ENCODE measurements at places on chromosomes 16 and 17.
A peak's percentile ranks its signal among the peaks of the same experiment; 100 is the strongest.

DNA sequence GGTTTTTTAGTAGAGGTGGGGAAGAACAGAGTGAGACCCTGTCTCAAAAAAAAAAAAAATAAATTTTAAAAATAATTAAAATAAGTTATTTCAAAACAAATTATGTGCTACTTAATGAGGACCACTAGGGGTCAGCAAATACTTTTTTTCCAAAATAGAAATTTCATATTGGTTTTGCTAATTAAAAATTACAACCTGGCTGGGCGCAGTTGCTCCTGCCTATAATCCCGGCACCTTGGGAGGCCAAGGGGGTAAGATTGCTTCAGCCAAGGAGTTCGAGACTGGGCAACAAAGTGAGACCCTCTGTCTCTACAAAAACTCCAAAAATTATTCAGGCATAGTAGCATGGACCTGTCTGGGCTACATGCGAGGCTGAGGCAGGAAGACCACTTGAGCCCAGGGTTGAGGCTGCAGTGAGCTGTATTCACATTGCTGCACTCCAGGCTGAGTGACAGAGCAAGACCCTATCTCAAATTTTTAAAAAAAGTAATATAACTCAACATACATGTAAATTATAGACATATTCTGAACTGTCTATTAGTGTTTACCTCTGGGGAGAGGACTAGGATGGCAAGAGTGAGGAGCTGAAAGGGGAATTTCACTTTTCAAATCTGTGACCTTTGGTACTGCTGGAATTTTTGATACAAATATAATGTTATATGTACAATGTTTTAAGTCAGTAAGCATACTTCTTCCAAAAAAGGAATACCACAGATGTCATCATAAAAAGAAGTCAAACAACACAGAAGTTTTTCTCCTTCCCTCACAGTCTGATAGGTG lies 8.1 kb downstream of the MEIOB start:
- peak; percentile 50 for DNase-seq

DNA sequence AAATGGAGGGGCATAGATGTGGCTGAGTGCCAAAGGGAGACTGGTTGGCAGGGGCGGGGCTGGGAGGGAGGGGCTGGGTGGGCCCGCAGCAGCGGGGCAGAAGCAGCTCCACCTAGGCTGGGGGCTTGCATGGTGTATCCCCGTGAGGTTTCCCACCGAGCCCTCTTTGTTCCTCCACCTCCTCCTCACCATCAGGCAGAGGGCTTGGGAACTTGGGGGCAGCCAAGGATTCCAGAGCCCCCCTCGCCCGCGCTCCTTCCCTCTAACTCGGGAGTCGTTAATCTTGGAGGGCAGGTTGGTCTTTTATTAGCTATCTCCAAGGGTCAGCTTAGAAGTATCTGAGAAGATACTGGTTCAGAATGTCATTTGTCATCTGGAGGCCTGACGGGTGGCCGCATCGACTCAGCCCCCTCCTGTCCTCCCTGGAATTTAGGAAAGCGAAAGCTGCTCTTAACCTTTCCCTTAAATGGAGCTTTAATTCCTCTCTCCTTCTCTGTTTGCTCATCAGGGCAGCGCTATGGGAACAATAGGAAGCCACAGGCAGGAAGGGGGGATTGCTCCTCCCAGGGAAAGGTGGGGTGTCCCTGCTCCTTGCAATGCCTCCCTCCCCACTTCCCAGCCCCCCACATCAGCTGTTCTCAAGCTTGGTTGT lies 274.3 kb upstream of the XYLT1 start:
- no peak for DNase-seq

DNA sequence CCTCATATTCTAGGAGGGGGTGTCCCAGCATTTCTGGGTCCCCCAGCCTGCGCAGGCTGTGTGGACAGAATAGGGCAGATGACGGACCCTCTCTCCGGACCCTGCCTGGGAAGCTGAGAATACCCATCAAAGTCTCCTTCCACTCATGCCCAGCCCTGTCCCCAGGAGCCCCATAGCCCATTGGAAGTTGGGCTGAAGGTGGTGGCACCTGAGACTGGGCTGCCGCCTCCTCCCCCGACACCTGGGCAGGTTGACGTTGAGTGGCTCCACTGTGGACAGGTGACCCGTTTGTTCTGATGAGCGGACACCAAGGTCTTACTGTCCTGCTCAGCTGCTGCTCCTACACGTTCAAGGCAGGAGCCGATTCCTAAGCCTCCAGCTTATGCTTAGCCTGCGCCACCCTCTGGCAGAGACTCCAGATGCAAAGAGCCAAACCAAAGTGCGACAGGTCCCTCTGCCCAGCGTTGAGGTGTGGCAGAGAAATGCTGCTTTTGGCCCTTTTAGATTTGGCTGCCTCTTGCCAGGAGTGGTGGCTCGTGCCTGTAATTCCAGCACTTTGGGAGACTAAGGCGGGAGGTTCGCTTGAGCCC lies 11.6 kb downstream of the STH start:
- no peak for DNase-seq

GRCh38 chr17:77783991-77784820 lies 174.3 kb upstream of the TNRC6C start:
- DNase-seq = no peak

DNA sequence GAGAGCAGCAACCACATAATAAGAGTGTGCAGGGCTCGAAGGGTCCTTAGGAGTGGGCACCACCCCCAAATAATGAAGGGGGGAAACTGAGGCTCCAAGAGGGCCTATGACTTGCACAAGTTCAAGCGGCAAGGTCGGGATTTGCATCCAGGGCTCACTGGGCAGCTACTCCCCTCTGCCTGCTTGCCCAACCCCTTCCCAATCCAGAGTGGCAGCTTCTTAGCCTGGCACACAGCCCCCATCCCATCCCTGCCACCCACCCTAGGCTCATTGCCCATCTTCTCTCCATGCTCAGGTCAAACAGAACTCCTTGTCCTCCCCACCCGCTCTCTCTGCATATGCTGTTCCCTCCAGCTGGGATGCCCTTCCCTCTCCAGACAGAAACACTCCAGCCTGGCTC lies 2.4 kb downstream of the SPPL2C start:
- DNase-seq = no peak

- no peak for DNase-seq
Observed at GRCh38 chr16:80459966-80460365, 80.8 kb upstream of the DYNLRB2 start.

DNA sequence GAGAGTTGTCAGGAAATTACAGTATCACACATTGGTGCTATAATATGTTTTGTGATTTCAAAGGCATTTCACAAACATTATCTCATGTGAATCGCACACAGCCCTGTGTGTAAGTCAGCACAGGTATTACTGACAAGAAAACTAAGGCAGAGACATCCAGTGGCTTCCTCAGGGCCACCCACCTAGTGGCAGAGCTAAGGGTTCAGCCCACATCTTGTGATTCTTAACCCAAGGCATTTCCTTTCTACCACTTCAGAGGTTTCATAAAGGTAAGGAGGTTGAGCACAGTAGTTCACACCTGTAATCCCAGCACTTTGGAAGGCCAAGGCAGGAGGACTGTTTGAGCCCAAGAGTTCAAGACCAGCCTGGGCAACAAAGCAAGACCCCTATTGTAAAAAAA lies 58.2 kb downstream of the STX8 start:
- no peak for DNase-seq

DNA sequence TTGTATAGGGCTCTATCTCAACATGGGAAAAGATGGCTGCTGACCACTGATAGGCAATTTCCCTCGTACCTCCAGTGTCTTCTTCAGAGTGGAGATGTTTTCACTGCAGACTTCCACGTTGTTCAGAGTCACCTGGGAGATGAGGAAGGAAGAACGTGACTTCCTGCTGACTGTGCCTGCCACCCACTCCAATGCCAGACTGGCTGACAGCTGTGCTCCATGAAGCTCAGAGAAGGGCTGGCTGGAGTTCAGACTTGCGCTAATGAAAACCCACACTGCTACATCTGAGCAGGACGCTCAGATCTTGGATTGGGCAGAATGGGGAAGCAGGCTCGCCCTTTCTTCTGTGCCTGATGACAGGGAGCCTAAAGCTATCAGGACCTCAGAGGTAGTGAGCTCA lies 33.1 kb downstream of the COG4 start:
- no peak for DNase-seq

GRCh38 chr16:86211800-86212199 lies 298.5 kb upstream of the FOXF1 start:
- DNase-seq = no peak

DNA sequence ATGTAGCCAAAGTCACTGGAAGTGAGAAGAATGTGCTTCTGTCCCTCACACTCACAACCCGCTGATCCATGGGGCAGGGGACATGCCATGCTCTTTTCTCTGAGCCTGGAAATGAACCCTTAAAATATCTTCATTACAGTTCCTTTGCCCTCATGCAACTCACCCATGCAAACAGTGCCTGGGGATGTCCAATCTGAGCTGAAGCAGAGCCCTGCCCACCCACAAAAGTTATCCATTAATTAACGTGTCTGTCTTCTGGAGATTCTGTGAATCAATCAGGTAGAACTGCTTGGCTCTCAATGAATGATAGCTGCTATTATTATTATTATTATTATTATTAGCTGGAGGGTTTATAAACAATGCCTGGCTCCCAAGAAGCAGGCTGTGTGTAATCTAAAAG lies 133.7 kb downstream of the USP31 start:
- DNase-seq = no peak

- DNase-seq = no peak
Observed at GRCh38 chr17:76738468-76738850, 540 bp downstream of the MFSD11 start.

DNA sequence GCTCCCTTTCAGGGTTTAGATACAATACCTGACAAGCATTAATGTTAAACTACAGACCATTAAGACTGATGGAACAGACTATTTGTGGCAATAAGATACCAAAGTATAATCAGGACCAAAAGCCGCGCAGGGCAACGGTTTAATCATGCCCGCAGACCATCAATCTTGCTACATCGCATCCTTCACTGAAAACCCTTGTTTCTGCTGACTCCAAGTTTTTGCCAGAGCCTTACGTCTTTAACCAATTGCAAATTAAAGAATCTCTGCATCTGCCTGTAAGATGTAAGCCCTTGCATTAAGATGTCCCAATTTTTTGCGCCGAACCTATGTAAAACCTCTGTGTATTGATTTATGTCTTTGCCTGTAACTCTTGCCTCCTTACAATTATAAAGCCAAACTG lies 94.2 kb upstream of the RBBP6 start:
- no peak for DNase-seq

DNA sequence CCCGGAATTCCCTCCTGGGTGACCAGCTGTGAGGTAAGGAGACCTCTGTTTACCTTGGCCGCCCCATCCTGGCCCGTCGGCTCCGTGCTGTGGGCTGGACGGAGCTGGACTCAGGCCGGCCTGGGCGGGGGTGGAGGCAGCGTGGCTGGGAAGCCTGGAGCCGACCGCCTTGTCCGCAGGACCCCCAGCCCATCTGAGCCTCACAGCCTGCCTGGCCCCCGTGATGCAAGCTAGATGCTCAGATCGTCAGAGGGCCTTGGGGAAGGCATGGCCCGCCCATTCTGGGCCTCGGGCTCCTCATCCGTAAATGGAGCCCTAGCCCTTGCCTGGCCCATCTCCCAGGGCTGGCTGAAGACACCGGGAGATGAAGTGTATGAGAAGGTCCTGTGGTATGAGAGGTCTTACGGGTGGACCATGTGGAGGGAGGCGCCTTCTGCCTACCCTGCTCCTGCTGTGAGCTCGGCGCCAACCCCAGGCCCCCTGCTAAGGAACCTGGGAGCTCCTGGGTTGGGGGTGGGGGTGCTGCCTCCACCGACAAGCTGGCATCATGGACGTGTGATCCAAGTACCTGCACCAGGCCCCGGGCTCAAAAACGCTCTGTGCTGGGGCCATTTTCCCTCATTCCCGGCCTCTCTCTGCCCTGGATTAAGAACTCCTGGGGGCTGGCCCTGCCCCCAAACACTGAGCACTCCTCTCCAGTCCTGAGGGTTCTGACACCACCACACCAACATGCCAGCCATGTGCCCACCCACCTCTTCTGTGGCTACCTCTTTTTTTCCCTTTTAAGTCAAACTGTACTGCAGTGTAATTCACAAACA lies 5.4 kb upstream of the P2RX1 start:
- DNase-seq = no peak

DNA sequence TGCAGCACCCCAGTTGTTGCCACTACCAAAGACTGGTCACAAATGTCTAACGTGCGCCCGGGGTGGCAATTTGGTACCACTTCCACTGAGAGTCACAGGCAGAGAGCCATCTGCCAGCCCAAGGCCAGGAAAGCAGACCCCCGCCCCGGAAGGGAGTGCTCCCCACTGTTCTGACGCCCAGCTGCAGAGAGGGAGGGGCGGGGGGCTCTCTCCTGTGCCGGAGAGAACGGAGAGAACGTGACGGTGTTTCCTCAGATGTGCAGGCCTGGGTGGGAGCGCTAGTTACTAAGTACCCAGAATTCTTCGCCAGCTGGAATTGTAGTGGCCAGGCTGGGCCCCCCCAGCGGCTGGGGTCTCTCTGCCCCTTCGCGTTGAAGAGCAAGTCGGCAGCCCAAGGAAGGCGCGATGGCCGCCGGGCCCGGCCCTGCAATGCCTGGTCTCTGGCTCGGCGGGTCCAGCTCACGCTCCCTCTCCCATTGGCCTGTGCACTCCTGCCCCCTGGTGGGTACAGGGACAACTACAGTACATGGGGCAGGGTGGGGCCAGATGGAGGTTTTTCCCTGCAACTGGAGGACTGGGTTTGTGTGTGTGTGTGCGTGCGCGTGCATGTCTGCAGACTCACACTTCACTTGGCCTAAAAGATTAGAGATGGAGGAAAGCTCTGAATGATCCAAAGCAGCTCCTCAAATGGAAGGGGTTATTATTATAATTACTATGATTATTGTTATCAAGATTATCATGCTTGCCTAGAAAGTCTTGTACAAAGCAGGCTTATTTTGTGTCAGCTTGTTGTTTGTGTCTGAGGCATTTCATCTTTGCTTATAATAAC lies 107.1 kb downstream of the AMFR start:
- DNase-seq = peak; percentile 4

DNA sequence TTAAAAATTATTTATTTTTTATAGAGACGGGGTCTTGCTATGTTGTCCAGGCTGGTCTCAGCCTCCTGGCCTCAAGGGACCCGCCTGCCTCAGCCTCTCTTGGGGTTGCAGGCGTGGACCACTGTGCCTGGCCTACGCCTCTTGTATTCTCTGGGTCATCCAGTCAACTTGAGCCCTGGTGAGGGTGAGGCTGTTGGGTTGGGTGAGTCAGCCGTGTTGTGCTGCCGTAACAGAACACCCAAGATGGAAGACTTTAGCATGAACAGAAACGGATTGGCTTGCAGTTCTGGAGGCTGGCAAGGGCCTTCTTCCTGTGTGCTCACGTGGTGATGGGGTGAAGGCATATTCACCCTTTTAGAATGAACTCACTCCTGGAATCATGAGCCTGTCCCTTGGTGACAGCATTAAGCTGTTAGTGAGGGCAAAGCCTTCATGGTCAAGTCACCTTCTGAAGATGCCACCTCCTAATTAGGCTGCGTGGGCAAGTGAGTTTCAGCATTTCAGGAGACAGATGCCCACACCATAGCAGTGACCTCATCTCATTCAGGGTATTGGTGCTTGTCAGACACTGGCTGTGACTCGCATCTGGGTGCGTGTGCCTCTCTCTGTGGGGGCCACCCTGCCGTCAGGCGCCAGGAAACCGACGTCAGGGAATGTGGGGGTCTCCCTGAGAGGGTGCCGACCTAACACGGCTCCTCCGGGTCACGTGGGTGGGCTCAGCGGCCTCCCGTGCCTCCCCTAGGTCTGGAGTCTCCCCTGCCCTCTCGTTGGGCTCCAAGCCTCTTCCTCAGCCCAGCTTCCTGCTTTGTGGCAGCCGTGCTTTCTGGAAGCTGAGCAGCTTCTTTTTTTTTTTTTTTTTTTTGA lies 49.8 kb downstream of the WDR45B start:
- DNase-seq = no peak

Measured in NCI-H526 (cell line).